ENCODE measurements at places on chromosomes 12 and 14.
A peak's percentile ranks its signal among the peaks of the same experiment; 100 is the strongest.

DNA sequence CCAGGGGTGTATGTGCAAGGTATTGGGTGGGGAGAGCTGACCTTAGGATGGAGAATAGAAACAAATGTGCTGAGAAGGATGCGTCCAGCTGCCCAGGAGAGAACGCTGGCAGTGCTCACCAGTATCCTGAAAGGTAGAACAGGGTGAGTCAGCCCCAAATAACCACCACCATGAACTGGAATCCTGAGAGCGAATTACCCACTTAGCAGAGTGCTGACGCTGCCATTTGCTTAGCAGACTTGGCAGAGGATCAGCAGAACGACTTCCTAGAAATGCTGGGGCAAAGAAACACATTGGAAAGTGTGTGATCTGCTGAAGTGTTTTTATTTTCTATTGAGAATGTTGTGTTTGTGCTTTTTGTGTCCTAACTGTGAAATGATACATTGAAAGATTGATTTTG, 213.6 kb downstream of the ADGRD1 start:
- DNase-seq, result peak; percentile 4

DNA sequence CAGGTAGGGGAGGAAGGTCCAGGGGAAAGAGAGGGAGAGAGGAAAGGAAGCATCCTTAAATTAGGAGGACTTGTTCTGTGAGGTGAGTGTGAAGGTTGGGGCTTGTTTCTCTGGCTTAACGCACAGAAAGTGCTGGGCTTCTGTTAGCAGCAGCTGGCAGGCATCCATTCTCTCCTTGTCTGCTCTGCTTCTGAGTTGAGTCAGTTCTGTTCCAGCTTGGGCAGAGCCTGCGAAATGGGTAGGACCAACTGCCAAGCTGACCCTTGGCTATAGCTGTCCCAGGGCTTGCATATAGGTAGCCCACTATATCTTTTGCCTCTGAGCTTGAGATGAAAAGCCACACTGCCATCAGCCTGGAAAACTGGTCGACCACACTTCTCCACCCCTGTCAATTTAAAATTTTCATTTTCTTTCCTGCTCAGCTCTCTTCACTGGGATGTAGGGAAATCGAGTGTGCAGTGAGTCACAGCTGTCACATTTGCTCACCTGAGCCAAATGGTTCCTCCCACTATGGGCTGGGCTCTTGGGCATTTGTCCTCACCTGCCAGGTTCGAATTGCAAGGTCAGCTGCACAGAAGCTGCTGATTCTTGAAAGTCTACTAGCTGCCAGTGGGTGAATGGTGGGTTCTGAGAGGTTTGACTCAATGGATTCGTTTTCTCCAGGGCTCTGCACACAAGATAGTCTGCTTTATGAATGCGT, 256.4 kb upstream of the PWP1 start:
- DNase-seq, result no peak

DNA sequence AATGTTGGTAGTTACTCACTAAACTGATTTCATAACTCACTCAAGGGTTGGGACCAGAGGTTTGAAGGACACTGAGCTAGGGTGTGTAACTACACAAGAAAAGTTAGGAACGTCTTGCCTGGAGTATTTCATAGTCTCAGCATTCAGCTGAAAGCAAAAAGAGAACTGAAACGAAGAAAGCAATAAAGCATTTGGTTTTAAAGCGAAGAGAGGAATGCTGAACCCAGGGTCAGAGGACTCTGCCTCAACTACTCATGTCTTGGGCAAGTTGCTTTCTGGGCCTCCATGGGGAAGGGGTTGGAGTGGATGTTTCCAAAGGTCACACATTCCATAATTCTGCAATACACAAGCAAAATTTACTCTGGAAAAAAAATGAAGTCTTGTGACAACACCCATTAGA, 1.4 kb downstream of the GNS start:
- DNase-seq, result peak; percentile 18

- DNase-seq, result no peak
These were observed 52.2 kb upstream of the SRP54 start for GRCh38 chr14:34930591-34931091.

DNA sequence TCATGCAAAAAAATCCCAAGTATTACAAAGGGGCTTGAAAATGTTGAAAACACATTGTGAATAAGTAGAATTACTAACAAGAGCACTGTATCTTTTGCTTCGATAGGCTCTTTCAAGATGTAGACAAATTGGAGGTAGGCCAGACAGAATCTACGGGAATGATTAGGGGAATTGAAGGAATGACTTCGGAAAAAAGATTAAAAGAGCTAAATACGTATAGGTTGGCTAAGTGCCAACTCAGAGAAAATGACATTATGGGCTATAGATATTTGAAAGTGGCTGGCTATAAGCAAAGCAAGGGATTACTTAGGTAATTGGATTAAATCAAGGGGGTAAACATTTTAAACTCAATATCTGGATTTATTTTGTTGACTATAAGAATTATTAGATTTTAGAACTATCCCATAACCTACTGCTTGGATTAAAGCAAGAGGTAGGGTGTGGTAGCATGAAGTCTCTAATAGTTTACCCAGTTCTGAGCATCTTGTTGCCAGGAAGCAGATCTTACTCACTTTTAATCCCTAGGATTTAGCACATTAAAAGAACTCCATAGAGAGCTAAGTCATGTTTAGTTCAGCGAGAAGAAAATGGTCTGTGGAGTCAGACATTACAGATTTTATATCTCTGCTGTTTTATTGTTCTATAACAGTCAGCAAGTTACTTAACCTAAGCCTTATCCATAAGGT, 489.8 kb downstream of the DIO2 start:
- no peak for DNase-seq

DNA sequence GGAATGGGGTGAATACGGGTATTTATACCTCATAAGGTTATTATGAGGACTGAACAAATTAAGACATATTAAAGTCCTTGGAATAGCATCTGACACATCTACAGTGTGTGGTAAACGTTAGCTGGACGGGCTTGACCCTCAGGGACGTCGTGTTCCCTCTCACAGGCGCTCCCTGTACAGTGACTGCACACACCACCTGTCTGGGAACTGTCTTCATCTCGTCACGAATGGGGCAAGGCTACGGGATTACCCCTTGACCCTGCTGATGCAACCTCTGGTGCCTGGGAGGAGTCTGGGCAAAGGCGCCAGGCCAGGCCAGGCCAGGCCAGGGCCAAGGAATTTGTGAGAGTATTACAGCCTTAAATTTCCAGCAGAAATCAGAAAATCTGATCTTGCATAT, 191.1 kb downstream of the CALM1 start:
- no peak for DNase-seq

DNA sequence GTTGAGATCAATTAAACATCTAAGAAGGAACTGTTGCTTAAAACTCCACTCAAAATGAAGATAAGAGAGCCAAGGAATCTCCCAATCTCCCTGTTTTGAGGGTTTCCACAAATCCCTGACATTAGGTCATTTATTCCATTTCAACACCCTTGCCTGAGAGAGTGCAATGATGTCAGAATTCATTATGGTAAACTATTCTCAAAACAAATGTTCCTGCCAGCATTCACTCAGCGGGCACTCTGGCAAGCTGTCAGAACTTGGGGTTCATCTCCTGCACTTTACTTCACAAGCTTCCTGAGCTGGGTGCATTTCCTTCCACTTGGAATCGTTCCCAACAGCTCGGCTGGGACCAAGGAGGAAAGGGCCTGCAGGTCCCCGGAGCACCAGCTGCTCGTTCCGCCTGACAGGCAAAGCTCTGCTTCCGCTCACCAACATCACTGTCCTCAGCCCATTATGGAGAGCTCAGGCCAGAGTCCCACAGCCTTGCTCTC, 117.8 kb downstream of the TTC7B start:
- DNase-seq, result peak; percentile 51

GRCh38 chr12:68237619-68238018, 12.0 kb upstream of the IL26 start:
- peak; percentile 69 for DNase-seq

- DNase-seq, result peak; percentile 48
These were observed 507.4 kb upstream of the TBX3 start for GRCh38 chr12:115191342-115191741.

GRCh38 chr14:50924843-50925242, 19.4 kb downstream of the PYGL start:
- DNase-seq, result no peak

- no peak for DNase-seq
These were observed 375.9 kb downstream of the BTG1 start for GRCh38 chr12:91769736-91770135.

- peak; percentile 97 for DNase-seq
These were observed at the start of the genes DMAC2L and L2HGDH for GRCh38 chr14:50311972-50312733. TSS of gene DMAC2L (plus strand) at chr14:50312324. CDS start at chr14:50321488, 9,164 bp downstream. TSS of gene L2HGDH (minus strand) at chr14:50312229. CDS start at chr14:50312150, 79 bp downstream.

DNA sequence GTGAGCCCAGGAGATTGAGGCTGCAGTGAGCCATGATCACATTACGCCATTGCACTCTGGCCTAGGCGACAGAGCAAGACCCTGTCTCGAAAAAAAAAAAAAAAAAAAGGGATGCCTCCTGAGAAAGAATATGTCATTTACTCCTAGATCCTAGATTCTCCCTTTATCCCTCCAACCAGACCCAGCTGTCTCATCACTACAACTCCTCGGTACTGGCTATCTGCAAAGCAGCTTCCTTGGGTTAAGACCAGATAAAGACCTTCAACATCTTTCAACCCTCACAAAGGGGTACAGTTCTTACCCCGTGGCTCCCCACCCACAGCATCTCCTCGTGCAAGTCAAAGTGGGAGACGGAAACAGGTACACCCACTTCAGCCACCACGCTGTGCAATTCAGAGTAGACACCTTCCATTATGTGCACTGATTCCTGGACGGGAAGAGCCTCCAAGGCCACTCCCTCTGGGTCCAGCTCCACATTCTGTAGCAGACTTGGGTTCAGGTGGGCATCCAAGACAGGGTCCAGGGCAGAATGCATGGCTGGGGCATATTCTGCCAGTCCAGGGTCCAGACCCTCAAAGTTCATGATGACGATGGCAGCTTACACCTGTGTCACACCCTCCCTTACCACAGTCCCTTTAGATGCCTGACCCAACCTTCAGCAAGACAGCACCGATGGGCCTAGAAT, 1.1 kb downstream of the PAN2 start:
- no peak for DNase-seq

- DNase-seq, result no peak
These were observed 208.2 kb downstream of the EPS8 start for GRCh38 chr12:15581006-15581405.

DNA sequence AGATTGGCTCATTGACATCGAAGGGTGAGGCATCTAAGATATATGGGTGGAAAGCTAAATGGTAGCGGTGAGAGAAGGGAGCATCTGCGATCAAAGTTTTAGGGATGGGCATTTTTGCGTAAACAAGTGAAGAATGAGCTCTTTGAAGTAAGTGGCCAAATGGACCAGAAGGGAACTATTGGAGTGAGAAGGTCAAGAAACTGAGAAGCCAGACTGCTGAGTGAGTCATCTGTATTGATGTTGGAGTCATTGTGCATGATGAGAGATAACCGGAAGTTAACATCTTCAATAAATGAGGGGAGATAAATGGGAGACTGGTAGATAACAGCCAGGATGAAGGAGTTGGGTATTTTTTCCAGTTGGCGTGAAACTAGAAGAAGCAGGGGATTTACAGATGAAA, 271.9 kb upstream of the PDE3A start:
- DNase-seq, result no peak

DNA sequence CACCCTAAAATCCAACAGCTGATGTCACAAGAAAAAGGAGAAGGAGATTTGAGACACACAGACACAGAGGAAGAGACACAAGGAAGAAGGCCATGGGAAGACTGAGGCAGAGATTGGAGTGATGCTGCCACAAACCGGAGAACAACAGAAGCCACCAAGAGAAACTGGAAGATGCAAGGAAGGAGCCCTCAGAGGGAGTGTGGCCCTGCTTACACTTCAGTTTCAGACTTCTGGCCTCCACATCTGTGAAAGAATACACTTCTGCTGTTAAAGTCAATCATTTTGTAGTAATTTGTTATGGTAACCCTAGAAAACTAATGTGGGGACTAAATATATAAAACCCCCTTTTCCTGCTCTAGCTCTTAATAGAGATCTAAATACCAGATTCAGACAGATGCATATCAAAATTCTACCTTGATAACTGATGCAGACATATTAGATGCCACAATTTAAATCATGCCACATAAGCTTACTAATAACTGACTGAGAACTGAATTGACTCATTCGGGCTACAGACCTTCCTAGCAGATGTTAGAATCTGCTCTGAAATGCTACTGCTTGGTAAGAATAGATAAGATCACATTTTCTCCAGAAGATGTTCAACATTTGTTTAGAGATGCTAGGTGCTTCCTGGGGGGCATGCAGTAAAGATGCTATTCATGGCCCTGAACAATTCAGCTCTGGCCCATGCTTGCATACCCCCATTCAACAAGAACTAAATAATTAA, 113.1 kb upstream of the CCND2 start:
- no peak for DNase-seq

DNA sequence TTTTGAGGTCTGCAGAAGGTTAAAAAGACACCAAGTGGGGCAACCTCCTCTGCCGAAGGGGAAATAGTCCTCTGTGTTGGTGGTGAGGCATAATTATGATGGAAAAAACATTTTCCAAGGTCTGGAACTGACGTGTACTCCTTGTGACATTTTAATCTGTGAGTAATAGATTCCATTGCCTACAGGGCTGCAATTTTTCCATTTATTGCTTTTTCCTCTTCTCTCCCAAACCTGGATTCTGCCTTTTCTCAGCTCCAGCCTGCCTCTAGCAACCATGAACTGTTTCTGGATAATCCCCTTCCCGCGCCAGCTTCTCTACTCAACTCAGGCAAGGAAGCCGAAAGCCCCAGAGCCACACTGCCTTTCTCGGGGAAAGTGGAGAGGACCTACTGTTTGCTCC, 230.1 kb upstream of the PLXNC1 start:
- DNase-seq, result peak; percentile 91

DNA sequence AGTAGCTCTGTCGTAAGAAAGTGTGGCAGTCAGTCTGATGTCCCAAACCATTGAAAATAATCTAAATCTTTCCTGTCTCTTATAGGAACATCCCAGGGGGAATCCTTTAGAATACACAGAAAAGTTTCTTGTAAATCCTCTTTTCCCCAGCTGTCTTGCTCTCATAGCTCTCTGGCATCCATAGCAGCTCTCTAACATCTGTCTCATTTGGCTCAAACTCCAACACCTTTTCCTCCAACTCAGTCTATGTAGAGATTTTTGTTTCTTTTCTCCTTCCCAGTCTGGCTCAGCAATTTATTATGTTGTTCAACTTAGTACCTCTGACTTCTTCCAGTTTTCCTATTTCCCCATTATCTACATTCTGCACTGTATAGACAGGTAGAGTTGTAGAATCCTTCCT, 84.4 kb upstream of the NEDD1 start:
- DNase-seq, result no peak

Measured in GM23248 (cell line).